ENCODE measurements at places on chromosomes 3 and 15.

GRCh38 chr15:83030021-83030420 lies 18.6 kb upstream of the C15orf40 start:
- no peak for DNase-seq

DNA sequence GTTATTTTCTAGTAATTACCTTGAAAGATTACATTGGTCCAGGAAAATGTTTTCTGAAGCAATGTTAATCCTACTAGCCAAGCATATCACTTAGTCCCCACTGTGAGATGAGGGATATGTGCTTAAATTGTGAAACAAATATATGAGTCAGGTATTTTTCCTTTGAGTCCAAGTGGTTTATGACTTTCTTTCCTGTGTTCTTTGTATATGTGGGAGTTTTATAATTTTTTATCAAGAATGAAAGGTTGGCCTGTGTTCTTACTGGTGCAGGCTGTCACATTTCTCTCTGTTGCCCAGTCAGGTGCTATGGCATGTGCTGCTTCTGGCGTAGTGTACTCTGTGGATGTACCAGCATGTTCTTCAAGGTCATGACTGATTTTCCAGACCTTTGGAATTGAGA lies 147.4 kb downstream of the CMSS1 start:
- DNase-seq: no peak

DNA sequence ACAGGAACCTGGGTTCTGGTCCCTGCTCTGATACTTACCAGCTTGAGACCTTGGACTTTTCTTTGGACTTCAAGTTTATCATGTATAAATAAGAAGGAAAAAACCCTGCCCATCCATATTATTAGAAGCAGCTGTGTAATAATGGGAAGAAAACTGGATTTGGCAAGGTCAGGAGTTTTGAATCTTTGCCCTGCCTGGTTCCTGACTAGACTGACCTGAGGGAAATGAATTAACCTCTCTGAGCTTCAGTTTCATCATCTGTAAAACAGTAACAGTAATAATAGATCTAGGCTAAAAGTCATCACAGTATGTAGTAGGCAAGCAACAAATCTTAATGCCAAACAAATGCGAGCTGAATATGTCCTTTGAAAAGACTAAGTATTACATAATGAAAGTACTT lies 68.8 kb downstream of the FSIP1 start:
- DNase-seq: no peak

GRCh38 chr3:136802481-136802996 lies 16.4 kb upstream of the SLC35G2 start:
- no peak for DNase-seq

- no peak for DNase-seq
Observed at GRCh38 chr3:38541806-38542205, 45.7 kb downstream of the EXOG start.

DNA sequence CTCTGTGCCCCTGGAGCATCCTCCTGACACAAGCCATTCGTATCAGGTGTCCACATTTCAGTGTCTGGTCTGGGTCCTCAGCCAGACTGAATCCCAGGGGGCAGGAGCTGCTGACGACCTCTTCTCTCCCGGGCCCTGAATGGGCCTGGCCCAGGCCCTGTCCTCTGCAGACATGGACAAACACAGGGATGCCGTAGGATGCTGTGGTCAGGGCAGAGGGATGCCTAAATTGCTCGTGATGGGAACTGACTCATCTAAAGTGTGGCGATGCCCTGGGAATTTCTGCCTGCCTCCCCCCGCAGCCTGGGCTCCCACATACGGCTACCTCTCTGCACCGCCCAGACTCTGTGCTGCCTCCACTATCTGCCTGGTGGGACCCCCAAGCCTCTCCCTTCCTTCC lies 58.5 kb upstream of the CTSH start:
- no peak for DNase-seq

DNA sequence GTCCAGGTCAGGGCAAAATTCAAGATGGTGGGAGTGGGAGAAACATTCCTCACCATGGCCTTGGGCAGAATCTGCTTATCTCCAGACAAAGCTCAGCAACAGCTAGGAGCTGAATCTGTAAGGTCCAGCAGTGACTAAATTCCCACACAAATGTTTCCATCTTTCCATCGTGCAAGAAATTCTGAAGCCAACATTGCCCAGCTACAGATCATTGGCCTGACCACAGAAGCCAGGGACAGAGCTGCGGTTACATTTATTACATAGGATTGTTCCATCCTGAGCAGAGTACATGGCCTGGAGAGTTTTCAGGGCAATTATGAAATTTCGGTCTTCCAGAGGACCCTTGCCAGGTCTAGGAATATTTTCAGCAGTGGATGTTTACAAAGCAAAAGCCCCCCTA lies 100.3 kb downstream of the LIPC start:
- DNase-seq: no peak

GRCh38 chr3:42690191-42690590 lies 4.9 kb downstream of the KLHL40 start:
- no peak for DNase-seq

GRCh38 chr15:50265620-50266019 lies at the start of gene HDC:
TSS of gene HDC (minus strand) at chr15:50265726. CDS start at chr15:50265623, 103 bp downstream.
- DNase-seq: no peak

DNA sequence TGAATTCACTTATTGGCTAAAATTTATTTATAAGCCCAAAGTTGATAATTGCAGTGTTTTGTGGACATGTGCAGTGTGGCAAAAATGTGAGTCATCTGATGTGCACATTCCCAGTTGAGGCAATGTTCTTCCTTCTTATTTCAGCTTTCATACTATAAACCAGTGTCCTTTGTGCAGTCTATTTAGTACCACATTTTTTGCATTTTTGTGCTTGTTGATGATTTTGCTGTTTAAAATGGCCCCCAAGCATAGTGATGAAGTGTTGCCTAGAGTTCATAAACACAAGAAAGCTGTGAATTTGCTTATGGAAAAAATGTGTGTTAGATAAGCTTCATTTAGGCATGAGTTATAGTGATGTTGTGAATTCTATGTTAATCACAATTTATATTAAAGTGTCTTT lies 19.4 kb upstream of the IL20RB start:
- DNase-seq: no peak

GRCh38 chr15:31848621-31849020 lies 181.7 kb upstream of the CHRNA7 start:
- no peak for DNase-seq

DNA sequence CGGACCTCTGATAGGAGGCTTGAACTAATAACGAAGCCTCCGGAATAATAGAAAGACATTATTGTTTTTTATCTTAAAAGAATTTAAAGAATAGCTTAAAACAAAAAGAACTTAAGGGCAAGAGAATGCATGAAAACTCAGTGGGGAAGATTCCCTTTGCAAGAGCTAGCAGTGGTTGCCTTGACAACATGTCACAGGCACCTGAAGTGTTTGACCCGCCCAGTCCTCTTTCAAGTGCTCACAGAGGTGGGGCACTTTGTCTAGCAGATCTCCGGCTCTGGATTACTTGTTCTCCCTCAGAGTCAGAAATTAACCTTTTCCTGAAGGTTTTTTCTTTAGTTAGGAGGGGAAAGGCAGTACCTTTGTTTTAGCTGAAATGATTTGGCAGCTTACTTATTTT lies 37.8 kb downstream of the LARS2 start:
- DNase-seq: no peak

DNA sequence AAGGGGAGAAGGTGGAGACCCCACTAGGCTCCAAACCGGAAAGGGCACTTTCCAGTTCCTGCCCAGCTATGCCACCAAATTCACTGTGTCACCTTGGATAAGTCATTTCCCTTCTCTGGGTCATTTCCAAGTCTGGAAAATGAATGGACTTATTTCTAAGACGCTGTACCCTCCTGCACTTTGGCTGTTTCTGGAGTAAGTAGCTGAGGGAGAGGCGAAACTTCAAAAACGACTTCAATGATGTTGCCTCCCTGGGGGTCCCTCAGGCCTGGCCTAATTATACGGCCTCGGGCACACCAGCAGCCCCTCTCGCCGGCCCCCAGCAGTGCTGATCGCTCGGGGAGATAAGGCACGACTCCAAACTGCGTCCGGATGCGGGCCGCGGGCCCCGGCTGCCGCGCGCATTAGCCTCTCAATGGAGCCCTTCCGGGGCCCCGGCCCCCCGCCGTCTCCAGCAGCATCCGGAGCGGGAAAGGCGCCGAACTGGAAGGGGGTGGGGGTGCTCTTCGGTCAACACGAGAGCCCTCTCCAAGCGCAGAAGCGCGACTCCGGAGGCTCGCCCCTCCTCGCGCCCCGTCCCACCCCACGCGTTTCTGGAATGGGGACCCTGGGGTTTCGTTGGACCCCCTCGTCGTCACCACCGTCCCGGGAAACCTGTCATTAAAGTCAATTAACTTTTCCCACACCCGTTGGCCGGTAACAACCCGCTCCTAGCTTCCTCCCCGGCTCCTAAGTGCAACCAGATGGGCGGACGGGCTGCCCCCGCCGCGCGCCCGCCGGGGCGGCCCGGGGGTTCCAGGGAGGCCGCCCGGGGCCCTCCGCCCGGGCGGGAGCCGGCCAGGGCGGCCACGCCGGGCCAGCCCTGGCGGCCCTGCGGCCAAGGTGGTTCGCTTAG lies 4.8 kb downstream of the HES1 start:
- no peak for DNase-seq

DNA sequence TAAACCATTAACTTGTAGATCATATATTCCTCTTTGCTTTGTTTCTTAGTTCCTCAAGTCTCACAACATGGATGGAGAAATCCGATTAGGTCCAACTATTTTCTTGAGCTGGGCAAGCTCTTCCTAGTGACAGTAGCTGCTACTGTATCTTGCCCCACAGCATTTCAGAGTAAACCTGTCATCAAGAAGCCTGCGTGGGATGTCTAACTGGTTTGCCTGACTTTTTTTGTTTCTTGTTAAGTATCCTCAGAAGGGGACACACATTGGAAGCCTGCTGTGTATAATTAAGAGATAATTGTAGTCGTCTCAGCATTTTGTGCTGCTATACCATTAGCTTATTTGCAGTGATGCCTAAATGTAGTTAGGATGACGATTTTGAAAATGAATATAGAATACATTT lies 29.3 kb upstream of the STT3B start:
- DNase-seq: no peak

DNA sequence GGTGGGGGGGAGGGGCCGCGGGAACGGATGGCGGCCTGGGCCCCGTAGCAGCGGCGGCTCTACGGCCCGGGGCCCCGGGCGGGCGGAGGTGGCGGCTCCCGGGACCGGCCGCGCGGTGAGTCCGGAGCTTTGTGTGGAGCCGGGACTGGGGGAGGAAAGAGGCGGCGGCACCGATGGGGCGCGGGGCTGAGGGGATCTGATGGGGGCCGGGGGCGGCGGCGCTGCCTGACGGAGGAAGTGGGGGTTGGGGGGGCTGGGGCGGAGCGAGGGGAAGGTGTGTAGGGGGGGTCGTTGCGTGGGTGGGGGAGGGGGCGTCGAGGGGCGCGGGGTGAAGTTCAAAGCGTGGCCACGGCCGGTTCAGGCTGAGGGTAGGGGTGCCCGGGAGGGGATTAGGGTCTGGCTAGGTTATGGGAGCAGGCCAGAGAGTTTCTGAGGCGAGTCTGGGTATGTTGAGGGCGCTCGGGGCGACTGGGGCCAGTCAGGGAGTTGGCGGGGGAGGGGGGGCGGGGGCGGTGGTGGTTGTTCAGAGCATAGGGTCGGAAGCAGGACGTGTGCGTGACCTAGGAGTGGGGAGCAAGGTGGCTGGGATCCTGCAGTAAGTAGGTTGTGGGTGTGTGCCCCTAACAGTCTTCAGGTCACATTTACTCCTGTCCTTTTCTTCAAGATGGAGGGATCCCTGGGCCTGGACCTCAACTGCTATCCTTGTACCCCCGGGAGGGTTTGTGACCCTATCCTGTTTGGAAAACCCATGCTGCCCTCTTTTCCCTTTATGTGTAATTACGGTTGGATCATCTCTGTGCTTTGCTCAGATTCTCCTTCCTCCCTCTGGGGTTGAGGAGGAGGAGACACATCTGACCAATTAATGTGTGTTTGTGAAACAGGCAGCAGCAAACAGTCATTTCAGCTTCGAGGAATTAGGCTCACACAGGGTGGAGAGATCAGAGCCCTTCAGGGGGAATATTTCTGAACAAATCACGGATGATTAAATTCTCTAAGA lies 644 bp downstream of the ZNF609 start:
- peak; percentile 42 for DNase-seq

DNA sequence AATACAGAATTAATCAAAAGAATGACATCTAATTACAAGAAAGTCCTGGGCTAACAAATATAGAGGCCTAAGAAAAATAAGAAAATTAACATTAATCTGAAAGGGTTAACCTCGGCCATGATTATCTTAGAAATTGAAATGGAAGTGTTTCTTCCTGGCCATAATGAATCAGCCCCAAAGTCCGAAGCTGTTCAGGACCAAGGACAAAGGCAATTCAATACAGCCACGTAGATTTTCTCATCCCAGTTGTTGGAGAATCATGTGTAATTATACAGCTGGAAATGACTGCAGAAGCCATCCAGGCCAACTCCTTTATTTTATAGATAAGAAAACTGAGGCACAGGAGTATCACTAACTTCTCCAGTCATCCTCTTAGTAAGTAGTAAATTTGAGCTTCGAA lies 38.0 kb upstream of the GBE1 start:
- no peak for DNase-seq

- peak; percentile 54 for DNase-seq
Observed at GRCh38 chr15:66390678-66391077, 4.0 kb downstream of the MAP2K1 start.

DNA sequence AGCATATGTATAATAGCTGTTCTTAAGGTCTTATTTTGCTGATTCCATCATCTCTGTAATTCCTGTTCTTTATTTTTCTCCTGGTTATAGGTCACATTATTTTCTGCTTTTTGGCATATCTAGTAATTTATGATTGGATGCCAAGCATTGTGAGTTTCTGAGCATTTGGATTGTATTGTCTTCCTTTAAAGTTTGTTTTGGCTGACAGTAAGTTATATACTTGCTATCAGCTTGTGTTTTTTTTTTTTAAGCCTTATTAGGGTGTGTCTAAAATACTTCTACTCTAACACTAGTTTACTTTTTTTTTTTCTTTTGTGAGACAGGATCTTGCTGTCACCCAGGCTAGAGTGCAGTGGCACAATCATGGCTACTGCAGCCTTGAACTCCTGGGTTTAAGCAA lies 10.1 kb downstream of the MKRN2 start:
- DNase-seq: no peak

DNA sequence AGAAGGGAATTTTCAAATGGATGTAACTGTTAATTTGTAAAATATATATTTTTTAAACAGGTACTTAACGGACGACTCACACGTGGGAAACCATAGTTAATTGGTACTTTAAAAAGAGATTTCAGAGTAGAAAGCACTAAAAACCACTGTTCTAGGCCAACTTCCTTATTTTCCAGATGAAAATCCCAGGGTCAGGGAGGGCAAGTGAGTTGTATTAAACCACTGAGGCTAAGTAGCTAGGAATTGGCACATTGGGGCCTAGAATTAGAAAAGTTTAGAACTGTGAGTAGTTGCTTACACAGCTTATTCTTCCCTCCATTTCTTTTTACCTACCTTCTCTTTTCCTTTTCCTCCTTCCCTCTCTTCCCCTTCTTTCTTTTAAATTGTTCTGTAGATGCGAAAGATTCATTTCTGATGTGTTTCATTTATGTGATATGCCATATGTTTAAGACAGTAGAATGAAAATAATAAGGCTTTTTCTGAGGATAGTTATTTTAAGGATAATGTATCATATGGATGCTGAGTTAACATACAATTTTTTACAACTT lies 4.1 kb upstream of the UTS2B start:
- DNase-seq: no peak

GRCh38 chr3:138434875-138435772 lies 708 bp downstream of the ESYT3 start:
- no peak for DNase-seq

GRCh38 chr15:41637086-41637485 lies 23.1 kb upstream of the MGA start:
- DNase-seq: no peak

- no peak for DNase-seq
Observed at GRCh38 chr15:73424506-73424905, 18.5 kb upstream of the REC114 start.
